ENCODE measurements at places on chromosomes 13 and 19.

GRCh38 chr19:58380037-58380661 lies 681 bp downstream of the ZNF837 start:
- DNase-seq = no peak

GRCh38 chr13:107864543-107865317 lies 350.6 kb downstream of the LIG4 start:
- DNase-seq = peak; percentile 44

DNA sequence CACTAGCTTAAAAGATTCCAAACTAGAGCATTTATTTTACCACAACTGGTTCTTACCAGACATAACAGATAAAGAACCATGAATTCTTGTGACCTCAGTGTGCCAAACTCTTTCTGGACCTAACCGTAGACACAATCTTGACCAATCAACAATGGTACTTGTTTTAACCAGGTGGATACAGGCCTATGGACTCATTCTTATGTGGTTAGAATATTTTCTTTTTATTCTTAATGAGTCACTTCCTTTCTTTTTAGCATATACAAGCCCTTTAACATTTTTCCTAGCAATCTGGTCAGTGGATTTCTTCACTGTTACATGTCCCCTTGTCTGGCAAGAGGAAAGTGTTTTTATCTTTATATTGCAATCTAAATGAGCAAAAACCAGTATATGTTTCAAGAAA lies 792.1 kb upstream of the SPRY2 start:
- DNase-seq = no peak

GRCh38 chr13:75947448-75947847 lies 311.3 kb downstream of the LMO7 start:
- no peak for DNase-seq

- DNase-seq = no peak
Measured at GRCh38 chr13:75850916-75851315, 214.8 kb downstream of the LMO7 start.

- no peak for DNase-seq
Measured at GRCh38 chr13:94661406-94661805, 50.9 kb downstream of the SOX21 start.

DNA sequence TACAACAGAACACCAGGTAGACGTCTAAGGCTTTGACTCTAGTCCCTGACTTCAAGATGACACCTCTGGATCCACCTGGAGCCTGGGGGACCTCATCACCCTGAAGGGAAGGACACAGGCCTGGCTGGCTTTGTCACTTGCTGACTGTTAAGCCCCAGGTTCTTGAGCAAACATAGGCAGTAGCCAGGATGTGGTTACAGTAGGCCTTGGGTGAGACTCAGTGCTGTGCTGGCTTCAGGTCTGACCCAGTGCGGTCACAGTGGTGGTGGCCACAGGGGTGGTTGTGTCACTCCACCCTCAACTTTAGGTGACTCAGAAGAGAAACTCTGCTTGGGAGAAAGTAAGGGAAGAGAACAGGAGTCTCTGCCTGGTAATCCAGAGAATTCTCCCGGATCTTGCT lies 497.8 kb downstream of the UQCRFS1 start:
- no peak for DNase-seq

DNA sequence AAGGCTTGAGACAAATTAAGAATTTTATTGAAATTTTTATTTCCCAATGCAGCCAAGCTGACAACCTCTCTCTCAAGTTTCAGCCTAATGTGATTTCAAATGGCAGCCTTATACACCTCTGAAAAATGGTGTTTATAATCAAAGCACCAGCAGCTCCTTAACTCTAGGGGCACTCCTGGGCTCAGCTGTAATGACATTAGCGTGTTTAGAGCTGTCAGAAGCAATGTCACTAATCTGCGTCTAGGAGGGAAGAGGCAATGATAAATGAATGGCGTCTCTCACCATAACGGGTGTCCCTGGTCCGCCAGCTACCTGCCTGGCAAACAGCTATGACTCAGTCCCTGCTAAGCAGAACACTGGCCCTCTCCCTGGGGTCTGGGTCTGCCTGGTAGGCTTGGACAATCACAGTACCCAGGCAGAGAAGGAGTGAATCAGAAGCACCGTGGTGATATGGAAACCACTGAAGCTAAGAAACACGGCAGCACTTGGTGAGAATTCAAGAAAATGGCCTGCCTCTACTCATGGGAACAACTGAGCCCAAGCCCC lies 131.8 kb upstream of the VSTM2B start:
- no peak for DNase-seq

DNA sequence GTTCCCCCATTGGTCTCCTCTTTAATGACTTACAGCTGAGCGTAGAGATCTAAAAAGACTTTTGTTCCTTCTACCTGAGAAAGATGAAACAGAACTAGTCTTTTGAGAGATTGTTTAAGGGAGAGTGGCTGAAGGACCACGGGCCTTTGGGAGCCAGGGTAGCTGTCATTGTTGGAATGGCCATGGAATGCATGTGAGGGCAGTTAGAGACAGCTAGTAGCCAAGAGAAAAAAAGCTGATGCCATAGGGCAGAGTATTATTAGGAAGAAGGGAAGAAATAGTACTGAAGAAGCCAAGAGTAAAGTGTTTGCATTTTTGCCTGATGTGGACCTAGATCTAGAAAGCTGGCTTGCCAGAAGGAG lies 5.6 kb downstream of the ZNF507 start:
- no peak for DNase-seq

DNA sequence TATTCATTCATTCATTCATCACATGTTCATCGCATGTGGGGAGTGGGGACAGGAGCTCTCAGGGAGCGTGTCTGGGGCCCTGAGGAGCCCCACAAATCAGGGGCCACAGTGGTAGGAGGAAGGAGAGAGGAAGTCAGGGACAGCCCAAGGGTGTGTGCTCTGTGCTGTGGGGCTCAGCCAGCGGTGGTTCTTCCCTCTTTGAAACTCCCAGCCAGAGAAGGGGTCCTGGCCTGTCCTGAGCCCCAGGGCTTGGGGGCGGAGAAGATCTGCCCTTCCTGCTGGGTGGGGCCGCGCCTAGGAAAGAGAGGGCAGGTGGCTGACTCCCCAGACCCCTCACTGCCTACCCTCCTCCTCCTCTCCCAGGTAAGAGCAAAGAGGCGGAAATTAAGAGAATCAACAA lies 14.6 kb downstream of the AP2A1 start:
- no peak for DNase-seq

DNA sequence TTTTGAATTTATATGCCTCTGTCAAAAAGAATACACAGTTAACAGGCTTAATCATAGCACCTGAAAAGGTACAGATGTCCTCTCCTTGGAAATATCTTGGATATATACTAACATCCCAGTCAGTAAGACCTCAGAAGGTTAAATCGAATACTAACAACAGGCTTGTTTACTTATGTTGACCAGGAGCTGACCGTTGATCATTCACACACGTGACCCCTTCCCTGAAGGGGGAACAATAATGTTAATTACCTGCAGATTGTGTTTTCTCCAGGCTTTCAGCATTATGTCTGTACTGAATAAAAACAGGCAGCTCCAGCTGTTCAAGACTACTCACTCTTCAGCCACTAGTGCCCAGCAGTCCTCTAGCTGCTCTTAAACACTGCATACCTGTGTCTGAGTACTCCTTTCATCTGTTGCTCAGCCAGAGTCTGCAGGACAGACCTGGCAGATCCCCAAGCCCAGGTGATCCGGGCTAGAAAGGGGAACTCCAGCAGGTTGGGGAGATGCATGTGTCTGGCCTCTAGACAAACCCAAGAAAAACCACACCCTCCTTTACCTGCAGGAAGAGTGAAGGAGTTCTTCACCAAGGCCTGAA lies 163.9 kb downstream of the RNF17 start:
- no peak for DNase-seq

DNA sequence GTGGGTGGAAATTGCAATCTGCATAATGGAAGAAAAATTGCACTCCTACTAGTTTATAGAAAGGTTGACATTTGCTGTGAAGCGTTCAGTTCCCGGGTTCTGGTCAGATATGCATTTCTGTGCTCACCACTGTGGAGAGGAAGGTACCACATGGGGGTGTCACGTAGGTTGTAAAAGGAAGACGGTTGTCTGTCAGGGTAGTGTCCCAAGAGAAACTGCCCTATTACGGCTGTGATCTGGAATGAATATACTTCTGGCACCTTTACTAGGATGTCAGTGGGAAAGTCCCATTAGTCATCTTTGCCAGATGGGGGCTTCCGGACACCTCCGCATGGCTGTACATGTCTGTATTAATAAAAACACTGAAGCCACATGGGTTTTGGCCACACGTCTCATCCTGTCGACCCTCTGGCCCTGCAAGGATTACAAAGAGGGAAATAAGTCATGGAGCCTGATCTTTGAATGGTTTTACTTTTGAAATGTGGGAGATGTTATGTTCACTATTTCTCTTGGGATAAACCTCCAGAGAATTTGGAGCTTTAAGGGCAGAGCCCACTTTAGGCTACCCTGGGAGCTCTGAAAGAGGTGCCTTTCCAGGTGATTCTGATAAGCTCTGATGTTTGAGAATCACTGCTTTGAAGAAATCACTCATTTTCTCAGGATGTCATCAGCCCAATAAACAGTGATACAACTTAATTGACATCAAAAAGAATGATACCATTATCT lies 133.9 kb downstream of the AKAP11 start:
- peak; percentile 43 for DNase-seq

- DNase-seq = no peak
Measured at GRCh38 chr13:48588120-48588519, 55.2 kb upstream of the RCBTB2 start.

GRCh38 chr19:10021863-10022262 lies 8.6 kb downstream of the RDH8 start:
- peak; percentile 16 for DNase-seq

DNA sequence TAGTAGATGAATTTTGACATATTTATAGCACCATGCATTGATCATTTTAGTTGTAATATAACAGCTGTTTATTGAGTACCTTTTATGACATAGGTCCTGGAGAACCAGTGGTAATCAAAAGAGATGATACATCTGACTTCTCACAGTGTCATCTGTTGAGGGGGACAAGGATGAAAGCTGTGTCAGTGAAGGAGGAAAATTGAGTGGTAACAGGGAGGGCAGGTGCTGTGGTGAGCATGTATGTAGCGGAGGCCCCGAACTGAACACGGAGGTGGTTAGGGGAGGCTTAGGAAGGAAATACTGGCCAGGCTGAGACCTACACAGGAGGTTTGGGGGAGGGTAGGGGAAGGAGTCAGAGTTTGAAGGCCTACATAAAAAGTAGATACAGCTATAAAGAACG lies 199.7 kb downstream of the GGACT start:
- DNase-seq = no peak

- DNase-seq = no peak
Measured at GRCh38 chr19:6226444-6227155, 53.2 kb downstream of the MLLT1 start.

GRCh38 chr13:41056826-41057711 lies 4.2 kb upstream of the WBP4 start:
- DNase-seq = no peak

DNA sequence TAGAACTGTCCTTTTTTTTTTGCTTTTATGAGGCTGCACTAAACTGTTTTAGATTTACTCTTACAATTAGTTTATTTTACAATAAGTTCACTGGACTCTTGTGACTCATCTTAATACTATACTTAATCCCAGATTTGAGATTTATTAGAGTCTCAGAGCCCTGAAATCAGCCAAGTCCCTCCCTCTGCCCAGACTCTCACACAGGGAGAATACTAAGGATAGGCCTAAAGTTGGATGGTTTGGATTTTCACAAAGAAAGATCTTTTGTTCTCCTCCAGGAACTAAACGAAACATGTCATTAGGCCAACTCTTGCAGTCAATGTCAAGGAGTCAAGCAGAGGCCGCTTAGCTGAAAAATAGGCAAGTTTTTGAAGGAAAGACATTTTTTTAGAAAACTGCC lies 42.7 kb upstream of the MIR17HG start:
- DNase-seq = peak; percentile 7

DNA sequence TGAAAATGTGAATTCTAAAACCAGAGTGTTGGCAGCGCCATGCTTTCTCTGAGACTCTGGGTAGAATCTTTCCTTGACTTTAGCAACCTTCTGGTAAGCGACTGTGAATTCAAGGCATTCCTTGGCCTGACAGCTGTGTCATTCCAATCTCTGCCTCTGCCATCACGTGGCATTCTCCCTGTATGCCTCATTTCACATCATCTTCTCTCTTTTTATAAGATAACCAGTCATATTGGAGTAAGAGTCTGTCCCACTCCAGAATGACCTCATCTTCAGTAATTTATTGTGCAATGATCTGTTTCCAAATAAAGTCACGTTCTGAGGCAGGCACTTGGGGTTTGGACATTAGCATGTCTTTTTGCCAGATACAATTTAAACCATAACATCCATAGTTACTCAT lies 103.4 kb upstream of the POSTN start:
- DNase-seq = peak; percentile 94

DNA sequence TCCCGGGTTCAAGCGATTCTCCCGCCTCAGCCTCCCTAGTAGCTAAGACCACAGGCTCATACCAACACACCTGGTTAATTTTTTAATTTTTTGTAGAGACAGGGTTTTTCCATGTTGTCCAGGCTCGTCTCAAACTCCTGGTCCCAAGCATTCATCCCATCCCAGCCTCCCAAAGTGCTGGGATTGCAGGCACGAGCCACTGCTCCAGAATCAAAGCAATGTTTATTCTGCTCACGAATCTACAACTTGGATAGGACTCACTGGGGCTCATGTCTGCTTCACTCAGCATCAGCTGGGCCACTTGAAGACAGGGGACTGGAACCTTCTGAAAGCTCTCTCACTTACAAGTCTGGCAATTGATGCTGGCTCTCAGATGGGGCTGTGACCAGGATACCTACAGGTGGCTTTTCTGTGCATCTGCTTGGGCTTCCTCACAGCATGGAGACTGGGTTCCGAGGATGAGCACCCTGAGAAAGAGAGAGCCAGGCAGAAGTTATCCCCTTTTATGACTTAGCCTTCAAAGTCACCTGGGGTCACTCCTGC lies 8.2 kb upstream of the ZNF792 start:
- no peak for DNase-seq

DNA sequence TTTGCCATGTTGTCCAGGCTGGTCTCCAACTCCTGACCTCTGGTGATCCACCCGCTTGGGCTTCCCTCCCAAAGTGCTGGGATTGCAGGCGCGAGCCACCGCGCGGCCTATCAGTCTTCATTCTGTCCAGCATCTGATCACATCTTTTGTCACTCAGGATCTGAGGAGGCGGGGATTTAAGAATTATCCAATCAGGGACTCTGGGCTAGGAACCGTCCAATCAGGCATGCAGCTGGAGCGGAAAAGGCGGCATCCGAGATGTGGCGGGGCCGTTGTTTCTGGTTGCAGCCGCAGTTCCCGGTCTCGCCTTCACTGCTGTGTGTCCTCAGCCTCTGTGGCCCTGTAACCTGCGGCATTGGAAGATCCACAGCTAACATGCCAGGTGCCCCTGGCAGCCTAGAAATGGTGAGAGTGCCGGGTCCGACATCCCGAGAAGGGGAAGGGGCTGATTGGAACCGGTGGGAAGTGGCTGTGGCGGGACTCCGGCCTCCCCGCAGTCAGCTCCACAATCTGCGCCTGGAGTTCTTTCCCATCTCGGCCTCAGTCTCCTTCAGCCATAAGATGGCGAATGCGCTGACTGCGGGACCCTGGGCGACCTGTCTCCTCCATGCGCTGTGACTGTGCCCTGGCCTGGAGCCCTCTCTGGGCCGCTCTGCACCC lies at the start of gene ZNF729:
TSS of gene ZNF729 (plus strand) at position 291 of the 660 bp plus-strand sequence. CDS start at position 376, 85 bp downstream.
- DNase-seq = no peak

- DNase-seq = peak; percentile 82
Measured at GRCh38 chr13:73158851-73159250, 100.0 kb downstream of the KLF5 start.

- DNase-seq = no peak
Measured at GRCh38 chr13:91351980-91352379, 4.5 kb downstream of the MIR17HG start.
